ENCODE measurements at places on chromosomes 2 and 18.

- DNase-seq = no peak
Observed at GRCh38 chr2:127085317-127085681, 21.7 kb downstream of the BIN1 start.

DNA sequence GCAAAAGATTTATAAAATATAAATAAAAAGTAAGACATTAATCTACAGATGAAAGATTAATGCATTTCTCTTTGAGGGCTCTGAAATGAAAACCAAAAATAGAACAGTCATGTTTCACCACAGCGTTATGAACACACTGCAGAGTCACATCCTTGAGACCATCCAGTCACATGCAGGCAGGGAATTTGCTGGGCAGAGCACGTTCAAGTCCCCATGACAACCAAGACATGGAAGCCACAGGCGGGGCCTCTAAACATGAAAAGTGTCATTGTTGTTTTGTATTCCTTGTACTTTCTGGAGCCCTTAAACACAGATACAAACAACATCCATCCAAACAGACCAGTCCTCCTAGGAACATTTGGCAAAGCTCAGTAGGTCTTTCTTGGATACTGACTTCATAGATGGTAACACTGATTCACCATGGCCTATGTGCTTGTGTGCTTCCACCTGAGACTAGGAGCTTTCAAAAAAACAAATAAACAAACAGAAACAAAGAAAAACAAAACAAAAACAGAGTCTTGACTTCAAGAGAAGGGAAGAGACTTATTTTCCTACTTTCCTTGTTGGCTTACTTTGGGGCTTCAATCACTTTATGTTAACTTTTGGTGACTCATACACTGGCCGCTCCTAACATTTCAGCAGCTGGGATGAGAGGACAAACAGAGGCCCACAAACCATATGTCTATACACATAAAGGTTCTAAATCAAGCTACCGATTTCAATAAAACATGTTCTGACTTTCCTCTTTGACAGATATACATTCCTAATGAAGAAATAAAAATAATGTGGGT is 99.5 kb upstream of the CCDC85A start:
- no peak for DNase-seq

DNA sequence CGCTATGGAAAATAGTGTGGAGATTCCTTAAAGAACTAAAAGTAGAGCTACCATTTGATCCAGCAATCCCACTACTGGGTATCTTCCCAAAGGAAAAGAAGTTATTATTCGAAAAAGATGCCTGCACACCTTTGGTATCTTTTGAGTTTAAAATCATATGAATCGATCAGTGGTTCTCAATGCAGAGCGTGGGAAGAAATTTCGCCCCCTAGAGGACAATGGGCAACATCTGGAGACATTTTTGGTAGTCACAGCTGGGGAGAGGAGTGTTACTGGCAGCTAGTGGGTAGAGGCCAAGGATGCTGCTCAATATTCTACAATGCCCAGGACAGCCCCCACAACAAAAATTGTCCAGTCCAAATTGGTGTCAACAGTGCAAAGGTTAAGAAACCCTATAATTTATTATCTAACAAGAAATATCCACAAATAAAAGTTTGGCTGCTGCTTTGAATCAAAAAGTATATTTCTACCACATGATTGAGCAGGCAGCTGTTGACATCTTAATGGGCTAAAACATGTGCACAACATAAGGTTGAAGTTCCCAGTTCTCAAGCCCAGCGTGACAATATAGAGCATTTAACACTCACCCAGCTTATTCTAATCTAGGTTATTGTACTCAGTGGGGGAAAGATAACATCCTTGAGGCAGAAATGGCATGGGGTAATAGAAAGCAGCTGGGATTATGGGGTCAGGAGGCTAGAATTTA is 425.7 kb downstream of the LRATD1 start:
- DNase-seq = no peak

DNA sequence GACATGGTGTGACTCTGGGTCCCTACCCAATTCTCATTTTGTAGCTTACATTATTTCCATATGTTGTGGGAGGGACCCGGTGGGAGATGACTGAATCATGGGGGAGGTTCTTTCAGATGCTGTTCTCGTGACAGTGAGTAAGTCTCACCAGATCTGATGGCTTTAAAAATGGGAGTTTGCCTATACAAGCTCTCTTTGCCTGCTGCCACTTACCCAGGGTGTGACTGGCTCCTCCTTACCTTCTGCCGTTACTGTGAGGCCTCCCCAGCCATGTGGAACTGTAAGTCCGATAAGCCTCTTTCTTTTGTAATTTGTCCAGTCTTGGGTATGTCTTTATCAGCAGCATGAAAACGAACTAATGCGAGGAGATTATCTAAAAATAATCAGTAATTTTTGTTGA is 1683.2 kb upstream of the SLC39A10 start:
- no peak for DNase-seq

DNA sequence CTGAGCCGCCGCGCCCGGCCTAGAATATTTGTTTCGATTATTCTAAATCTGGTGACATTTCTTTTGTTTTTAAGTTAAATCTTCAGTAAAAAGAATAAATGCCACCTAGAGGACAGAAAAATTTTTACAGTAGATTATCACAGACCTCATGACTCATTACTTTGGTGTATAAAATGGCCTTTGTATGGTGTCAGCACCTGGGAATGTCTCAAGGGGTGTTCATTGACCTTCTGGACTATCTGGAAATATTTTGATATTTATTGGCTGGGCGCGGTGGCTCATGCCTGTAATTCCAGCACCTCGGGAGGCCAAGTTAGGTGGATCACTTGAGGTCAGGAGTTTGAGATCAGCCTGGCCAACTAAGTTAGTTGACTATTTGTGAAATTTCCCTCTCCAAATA is 30.3 kb upstream of the SLC30A6 start:
- no peak for DNase-seq

GRCh38 chr18:40259115-40259835 is 1695.8 kb upstream of the PIK3C3 start:
- no peak for DNase-seq

DNA sequence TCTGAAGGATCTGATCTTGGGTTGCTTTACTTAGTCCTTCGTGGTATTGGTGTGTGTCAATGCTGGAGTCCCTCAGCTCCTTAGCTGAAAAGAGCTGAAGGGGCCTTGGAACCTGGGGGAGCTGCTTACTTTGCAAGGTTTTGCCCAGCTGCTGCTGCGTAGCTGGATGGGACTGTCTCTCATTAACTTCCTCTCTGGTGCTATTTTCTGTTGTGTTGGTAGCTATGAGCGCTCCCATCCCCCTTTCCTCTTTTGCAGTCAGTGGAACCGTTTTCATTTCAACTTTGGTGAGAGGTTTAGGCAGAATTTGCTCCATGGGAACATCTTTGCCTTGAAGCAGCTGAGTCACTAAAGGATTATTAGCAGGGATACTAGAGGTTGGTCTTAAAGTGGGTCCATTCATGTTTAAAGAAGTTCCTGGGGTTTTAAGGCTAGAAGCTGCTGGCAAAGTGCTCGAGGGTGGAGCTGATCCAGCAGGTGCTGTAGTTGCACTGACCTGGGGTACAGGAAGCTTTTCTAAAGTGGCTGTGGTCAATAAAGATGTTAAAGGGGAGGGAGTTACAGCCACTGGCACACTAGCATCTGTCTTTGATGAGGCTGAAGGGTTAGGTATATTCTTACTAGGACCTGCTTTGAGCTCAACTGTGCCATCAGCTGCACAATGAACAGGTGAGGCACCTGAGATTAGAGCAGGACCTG is 69.9 kb upstream of the DTNB start:
- no peak for DNase-seq

- no peak for DNase-seq
Observed at GRCh38 chr2:110995911-110996310, 124.8 kb upstream of the BCL2L11 start.

GRCh38 chr18:7857562-7857961 is 290.4 kb downstream of the PTPRM start:
- DNase-seq = no peak

- DNase-seq = no peak
Observed at GRCh38 chr18:1906421-1906820, 664.9 kb downstream of the METTL4 start.

- no peak for DNase-seq
Observed at GRCh38 chr2:53289309-53290006, 478.1 kb upstream of the CHAC2 start.

- DNase-seq = no peak
Observed at GRCh38 chr18:35282353-35282752, 7.7 kb downstream of the ZSCAN30 start.

GRCh38 chr2:240159251-240159839 is 18.9 kb upstream of the OTOS start:
- no peak for DNase-seq

- no peak for DNase-seq
Observed at GRCh38 chr2:175807031-175807873, 194.8 kb downstream of the LNPK start.

GRCh38 chr18:67509741-67510391 is 6.7 kb downstream of the DSEL start:
- DNase-seq = no peak

GRCh38 chr2:239255218-239255617 is 145.6 kb downstream of the HDAC4 start:
- DNase-seq = no peak

DNA sequence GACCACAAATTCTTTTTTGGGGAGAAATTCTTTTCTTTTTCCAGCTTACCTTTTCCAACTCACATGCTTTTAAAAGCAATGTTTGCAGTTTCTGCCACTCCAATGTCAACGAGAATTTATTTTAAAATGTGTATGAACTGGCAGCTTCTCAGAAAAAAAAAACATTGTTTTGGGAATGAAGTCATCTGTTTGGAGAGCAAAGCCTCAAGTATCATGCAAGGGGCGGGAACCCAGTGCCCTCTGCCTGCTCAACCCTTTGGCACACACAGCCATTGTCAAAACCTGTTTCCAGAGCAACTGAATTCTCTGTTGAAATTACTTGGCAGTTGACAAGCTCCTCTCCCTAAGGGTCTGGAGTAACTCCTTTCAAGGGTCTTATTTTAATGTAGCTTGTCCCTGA is 128.5 kb downstream of the QPCT start:
- no peak for DNase-seq

- no peak for DNase-seq
Observed at GRCh38 chr2:37797081-37797480, 125.6 kb upstream of the CDC42EP3 start.

- peak; percentile 14 for DNase-seq
Observed at GRCh38 chr2:2681711-2682251, 350.7 kb upstream of the MYT1L start.

GRCh38 chr2:44615950-44616518 is 254.3 kb downstream of the CAMKMT start:
- DNase-seq = no peak

DNA sequence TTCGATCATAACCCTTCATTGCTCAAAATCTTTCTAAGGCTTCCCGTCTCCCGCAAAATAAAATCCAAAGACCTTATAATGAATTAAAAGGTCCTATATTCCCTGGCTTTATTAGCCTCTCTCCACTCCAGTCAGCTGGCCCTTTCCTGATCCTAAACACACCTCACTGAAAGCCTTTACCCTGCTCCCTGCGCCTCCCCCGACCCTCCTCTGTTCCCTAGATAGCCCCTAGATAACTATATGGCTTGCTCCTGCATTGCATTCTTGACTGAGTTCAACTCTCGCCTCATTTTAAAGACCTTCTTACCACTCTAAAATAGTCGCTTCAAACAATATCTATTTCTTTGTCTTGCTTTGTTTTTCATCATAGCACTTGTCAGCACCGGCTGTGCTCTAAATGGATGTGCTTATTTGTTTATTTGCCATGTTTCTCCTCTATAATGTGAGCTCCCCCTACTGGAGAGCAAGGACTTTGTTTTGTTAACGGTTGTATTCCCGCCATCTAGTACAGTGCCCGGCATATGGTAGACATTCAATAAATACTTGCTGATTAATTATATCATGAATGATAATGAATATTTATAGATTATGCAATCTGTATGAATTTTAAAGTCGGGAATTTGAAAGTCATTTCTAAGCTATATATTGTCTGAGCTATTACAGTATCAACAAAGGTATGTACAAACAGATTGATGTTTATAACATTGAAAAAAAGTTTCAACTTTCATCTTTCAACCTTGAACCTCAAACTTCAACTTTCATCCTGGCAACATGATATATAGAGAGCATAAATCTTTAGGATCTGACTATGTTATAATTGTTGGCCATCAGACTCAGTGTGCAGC is 32.4 kb upstream of the VIT start:
- DNase-seq = peak; percentile 48

DNA sequence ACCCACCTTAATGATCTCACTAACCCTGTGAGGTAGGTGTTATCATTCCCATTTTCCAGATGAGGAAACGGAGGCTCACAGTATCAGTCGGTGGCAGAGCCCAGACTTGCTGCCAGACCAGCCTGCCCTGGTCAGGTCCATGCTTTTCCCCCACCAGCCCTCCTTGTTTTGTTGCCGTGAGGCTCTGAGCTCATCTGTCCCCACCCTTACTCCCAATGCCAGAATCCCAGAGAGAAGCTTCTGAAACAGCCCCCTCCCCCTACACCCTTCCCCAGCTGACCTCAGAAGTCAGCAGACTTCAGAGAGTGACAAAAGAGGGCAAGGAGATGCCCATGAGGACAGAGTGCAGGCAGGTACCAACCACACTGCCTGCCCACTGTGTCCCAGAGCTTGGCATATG is 20.8 kb upstream of the TNS1 start:
- no peak for DNase-seq

GRCh38 chr2:84029903-84030575 is 429.0 kb downstream of the SUCLG1 start:
- no peak for DNase-seq

DNA sequence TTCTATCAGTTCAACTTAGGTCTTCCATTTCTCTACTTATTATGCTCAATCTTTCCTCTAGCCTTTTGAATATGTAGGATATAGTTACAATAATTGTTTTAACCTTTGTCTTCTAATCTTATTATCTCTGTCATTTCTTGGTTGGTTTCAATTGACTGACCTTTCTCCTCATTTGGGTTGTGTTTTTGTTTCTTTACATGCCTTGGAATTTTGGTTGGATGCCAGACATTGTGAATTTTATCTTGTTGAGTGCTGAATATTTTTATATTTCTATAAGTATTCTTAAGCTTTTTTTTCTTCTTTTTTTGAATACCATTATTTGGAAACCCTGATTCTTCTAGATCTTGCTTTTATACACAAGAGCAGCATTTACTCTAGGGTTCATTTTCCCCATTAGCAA is 30.7 kb upstream of the TMEM247 start:
- no peak for DNase-seq

GRCh38 chr2:46634905-46635304 is 155.5 kb downstream of the TMEM247 start:
- DNase-seq = no peak

GRCh38 chr2:62736899-62737559 is 31.5 kb downstream of the EHBP1 start:
- no peak for DNase-seq

- DNase-seq = no peak
Observed at GRCh38 chr2:191580581-191580980, 97.4 kb upstream of the NABP1 start.

- DNase-seq = no peak
Observed at GRCh38 chr2:128631698-128632500, 313.2 kb upstream of the HS6ST1 start.
